Cerebellar nuclear complex (tissue), 1 donor: ENCODE measurements at places on chromosomes 7 and 10.

DNA sequence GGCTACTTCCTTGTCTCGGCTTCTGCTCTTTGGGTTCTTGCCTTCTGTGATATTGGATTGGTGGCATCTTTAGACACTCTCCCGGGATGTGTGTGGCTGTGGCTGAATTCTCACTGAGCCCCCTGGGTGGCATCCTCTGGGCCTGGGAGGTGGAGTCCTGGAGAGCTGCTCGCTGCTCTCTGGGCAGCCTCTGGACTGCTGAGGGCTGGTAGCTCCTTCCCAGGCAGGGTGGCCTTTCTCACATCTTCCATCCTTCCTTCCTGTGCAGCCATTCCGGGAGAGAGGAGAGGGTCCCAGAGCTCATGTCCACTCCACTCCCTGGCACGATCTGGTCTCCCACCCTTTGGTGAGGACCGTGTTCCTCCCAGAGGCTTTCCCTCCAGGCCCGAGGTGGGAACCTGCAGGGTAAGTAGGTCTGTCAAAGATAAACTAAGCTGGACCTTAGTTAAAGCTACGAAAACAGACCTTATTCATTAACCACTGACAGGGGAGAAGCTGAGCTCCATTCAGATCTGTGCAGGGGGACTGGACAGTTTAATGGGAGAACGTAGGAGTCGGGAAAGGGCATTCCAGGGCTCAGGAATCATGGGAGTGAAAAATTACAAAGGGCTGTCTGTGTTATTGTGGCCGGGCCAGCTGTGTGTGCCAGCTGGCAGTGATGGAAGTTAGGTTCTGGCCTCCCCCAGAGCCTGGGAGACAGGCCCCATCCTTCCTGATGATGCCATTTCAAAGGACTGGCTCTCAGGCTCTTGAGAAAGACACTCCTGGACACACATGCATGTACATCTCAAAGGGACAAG, 8.7 kb downstream of the ATP6V0E2 start:
- no peak for DNase-seq

DNA sequence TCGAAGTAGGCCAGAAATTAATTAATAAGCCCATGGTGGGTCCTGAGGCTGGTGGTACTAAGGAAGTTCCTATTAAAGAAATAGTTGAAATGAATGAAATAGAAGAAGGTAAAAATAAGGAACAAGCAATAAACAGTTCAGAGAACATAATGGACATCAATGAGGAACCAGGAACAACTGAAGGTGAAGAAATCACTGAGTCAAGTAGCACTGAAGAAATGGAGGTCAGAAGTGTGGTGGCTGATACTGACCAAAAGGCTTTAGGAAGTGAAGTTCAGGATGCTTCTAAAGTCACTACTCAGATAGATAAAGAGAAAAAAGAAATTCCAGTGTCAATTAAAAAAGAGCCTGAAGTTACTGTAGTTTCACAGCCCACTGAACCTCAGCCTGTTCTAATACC, 36.0 kb downstream of the SLK start:
- no peak for DNase-seq

DNA sequence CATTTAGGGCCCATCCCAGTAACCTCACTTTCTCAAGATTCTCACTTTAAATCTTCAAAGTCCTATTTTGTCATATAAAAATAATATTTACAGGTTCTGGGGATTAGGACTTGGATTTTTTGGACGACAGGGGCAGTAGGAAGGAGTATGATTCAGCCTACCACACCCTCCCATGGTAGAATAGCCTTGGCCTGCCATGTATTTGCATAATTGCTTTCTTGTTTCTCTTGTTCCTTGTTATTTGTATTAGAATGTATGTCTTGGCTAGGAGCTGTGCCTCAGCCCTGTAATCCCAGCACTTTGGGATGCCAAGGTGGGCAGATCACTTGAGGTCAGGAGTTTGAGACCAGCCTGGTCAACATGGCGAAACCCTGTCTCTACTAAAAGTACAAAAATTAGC, 92.5 kb downstream of the ELAPOR2 start:
- no peak for DNase-seq

GRCh38 chr10:35140126-35140525, 13.5 kb downstream of the CREM start:
- DNase-seq, result no peak

- DNase-seq, result no peak
Measured at GRCh38 chr10:13957856-13958255, 371.1 kb downstream of the PRPF18 start.

- DNase-seq, result no peak
Measured at GRCh38 chr7:12951397-12951801, 264.0 kb downstream of the ARL4A start.

DNA sequence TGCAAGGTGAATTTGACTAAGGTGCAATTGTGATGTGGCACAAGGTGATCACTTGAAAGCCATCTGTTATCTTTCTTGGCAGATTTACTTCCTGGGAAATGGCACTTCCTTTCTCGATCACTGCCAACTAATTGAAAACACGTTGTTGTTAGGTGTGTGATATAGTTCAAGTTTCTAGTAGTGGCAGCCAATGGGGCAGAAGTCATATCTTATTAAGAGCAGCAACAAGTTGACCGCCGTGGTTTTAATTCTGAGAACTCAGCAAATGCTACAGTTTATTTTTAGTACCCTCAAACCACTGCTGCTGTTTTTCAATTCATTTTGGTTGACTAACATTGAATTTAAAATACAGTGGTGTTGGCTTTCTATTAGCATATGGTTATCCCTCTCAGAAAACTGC, 1.6 kb downstream of the CHN2 start:
- DNase-seq, result no peak

- DNase-seq, result no peak
Measured at GRCh38 chr10:86967481-86967941, 771 bp upstream of the ADIRF start.

DNA sequence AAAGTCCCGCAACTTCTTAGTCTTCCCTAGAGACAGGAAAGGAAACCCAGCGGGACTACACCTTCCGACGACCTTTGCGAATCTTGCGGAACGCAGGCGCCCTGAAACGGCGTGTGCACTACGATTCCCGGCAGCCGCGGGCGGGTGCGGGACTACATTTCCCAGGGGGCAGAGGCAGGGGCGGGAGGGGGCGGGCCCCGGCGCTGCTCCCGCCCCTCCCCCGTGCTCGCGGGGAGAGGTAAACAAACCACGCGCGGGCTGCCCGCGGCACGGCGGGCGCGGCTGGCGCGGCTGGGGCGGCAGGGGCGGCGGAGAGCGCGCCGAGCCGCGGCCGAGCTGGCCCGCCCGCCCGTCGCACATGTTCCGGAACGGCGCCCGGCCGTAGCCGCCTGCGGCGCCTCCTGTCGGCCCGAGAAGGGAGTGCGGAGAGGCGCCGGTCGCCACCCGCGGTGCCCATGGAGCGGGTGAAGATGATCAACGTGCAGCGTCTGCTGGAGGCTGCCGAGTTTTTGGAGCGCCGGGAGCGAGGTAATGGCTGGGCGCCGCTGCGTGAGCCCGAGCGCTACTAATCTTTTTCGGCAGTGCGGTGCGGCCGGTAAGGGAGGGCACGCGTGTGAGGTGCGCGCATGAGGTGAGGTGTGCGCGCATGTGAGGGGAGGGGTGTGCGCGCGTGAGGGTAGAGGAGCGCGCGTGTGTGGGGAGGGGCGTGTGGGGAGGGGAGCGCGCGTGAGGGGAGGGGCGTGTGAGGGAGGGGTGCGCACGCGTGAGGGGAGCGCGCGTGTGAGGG, 18.5 kb downstream of the MXI1 start:
- DNase-seq, result peak; percentile 79

GRCh38 chr10:50419756-50420155, 168.4 kb upstream of the ASAH2 start:
- no peak for DNase-seq

DNA sequence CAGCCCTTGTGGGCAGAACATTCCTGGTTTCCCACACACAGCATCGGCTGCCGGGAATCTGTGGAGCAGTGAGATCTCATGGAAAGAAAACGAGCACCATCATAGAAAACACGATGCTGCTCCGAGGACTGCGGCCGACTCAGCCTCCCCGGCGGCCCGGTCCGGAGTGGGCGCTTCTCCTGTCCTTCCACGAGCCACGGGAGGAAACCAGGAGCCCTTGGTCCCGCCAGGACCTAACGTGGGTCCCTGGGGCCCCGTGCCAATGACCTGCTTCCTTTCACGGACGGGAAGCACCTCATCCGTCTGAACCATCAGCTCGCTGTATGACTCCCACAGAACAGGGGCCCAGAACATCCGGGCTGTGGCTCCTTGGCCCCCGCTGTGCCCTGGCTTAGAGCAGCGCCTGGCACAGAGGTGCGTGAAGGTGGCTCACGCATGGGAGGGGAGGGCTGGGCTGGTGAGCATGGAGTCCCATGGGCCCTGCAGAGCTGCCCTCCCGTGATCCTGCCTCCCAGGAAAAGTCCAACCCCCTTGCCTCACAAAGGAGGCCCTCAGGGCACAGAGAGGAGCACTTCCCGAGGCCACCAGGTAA, 280.5 kb downstream of the MAD1L1 start:
- no peak for DNase-seq

DNA sequence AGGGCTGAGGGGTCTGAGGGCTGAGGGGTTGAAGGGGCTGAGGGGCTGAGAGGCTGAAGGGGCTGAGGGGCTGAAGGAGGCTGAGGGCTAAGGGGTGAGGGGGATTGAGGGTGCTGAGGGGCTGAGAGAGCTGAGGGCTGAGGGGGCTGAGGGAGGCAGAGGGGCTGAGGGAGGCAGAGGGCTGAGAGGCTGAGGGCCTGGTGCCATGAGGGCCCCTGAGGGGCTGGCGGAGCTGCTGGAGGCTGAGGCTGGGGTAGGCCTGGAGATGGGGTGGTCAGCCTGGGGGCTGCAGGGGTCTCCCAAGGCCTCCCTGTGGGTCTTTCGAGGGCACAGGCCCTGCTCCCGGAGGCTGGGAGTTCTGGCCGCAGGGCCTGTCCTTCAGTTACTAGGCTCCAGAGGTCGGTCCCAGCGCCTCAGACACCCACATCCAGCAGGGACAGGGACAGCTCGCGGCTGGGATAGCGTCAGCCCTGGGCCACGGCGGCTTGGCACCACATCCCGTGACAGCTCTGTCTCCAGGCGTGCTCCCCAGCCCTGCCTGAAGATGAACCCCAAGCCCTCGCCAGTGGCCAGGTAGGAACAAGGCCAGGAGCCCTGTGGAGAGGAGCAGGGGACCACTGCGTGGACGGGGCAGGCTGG, 16.9 kb downstream of the MYO1G start:
- no peak for DNase-seq

GRCh38 chr10:100551196-100551595, 15.5 kb downstream of the HIF1AN start:
- DNase-seq, result no peak

- DNase-seq, result no peak
Measured at GRCh38 chr7:132092106-132092505, 484.2 kb downstream of the PLXNA4 start.

DNA sequence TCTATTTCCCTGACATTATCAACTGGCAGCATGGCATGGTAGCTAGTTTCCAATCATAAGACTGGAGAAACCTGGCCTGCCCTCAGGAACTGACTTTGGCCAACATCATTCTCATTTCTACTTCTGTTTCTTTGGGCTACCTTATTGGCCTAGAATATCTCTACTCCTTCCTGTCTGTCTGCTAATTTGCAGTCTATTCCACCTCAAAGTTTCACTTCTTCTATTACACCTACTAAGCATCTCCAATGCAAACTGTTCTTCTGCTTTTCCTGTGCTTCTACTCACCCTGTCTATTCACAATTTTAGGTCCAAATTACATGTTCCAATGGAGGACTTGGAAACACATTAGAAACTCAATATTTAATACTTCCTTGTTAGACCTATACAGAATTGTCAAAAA, 65.6 kb downstream of the ZNF503 start:
- DNase-seq, result no peak

- DNase-seq, result no peak
Measured at GRCh38 chr7:45132708-45133320, 21.3 kb upstream of the TBRG4 start.

- DNase-seq, result no peak
Measured at GRCh38 chr10:103724771-103725170, 130.6 kb downstream of the SH3PXD2A start.

DNA sequence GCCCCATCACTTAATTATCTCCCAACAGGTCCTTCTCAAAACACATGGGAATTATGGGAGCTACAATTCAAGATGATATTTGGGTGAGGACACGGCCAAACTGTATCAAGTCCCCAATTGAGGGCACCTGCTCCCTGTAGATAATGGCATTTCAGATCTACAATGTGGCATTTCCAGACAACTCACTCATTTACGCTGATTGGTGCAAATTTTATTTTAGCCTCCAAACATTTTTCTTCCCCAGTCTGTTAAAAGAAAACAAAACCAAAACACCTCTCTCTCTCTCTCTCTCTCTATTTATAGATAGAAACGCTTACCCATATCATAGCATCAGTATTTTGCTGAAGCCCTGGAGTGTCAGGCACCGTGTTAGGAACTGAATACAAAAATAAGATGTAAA, 148.7 kb upstream of the KLF6 start:
- no peak for DNase-seq

GRCh38 chr10:73759512-73760115, 15.4 kb downstream of the SEC24C start:
- DNase-seq, result no peak

- no peak for DNase-seq
Measured at GRCh38 chr10:79425074-79425532, 20.3 kb downstream of the ZCCHC24 start.

DNA sequence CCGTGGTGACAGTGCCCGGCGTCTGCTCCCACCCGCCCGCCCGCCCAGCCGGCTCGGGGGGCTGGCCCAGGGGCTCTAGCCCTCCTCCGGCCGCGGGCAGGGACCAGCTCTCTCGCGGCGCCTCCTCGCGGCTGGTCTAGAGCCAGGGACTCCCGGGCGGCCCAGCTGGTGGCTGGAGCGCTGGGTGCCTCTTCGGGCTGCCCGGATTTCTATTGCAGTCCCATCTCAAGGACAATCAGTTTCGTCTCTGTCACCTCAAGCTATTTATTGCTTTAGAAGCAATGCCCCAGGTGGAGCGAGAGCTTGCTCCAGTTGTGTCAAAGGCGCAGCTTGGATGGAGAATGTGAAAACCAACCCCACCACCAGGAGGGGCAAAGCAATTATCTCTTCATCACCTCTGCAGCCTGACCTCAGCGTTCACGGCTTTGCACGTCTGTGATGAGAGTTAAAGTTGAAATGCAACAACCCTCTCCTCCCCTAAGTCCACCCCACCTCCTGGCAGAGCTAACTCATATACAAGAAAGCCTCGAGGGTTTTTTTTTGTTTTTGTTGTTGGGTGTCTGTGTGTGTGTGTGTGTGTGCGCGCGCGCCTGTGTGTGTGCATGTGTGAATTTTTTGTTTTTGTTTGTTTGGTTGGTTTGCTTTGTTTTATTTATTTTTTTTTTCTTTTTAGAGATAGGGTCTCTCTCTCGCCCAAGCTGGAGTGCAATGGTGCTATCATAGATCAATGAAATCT, at the start of gene ITGA8:
Gene ITGA8, minus strand, starts transcription at position 24 of the 736 bp plus-strand sequence. CDS start 151 bp downstream, outside the sequence.
- DNase-seq, result no peak

- DNase-seq, result no peak
Measured at GRCh38 chr10:74332398-74332797, 181.4 kb downstream of the ADK start.

- DNase-seq, result no peak
Measured at GRCh38 chr7:100351657-100352058, 6.3 kb upstream of the PILRB start.
